ENCODE measurements at places on chromosomes 6 and 20.
A peak's percentile ranks its signal among the peaks of the same experiment; 100 is the strongest.

GRCh38 chr20:9331707-9332435 is 182.5 kb upstream of the LAMP5 start:
- no peak for DNase-seq

DNA sequence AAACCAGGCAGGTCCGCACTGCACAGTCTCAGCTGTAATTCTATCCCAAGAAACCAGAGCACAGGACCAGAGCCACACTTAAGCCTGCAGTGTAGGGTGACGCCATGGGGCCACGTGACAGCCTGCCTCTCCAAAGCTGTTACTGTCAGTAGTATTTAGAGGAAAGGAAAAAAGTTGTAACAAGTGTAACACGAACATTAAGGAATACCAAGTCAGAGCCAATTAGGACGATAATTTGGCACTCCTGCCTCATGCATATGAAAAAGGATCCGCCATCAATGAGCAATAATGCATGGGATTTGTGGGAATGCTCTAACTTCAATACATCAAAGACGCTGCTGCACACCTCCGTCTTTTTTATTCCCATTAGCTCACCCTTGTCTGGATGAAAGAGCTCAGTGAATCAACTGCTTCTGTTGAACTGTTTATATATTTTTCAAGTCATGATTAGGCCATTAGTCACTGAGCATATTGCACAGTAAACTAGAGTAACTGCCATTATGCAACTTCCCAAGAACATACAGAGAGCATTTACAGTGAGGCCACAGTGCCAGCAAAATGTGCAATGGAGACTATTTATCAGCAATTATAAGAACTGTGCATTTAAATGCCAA is 79.9 kb downstream of the ATXN1 start:
- DNase-seq, result no peak

DNA sequence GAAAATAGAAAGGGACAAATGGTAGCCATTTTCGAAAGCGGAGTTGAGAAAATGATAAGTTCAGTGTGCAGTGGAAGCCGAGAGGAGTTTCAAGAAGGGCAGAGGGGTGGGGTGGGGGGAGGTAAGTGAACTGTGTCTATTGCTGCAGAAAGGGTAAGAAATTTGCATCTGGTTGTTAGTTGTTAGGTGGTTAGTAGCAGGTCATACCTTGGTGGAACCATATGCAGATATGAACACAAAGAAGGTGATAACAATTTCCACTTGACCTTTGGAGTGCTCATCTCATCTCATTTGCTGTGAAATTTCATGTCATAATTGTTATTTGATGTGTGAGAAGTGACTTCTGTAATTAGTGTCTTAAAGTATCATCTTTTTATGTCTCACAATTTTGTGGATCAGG is 288.2 kb downstream of the QKI start:
- no peak for DNase-seq

DNA sequence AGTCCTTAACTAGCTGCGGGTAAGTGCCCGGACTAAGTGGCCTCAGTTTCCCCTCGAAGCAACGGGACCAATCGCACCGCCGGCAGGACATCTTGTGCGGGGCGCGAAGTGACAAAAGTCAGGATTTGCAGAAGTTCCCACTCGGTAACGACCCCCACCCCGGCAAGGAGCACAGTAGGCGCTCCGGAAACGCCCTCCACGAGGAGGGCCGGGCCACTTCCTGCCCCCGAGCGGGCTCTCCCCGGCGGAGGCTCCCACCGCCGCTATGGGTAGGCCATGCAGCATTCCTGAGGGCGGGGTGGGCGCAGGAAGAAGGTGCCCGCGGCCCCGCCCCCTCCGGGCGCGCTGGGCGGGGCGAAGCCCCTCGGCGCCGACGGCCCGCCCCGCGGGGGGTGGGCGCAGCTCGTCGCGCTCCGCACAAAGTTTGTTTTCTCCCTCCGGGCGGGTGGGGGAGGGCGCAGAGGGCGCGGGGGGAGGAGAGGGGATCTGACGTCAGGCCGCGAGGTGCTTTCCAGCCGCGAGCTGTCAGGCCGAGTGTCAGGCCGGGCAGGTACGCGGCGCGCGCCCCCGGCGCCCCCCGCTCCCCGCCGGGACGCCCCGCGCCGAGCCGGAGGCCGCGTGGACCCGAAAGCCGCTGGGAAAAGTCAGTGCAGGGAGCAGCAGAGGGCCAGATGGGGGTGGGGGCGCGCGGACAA is at the start of gene TGIF2:
TSS of gene TGIF2 (plus strand) at position 495 of the 695 bp plus-strand sequence. CDS start 5,178 bp downstream, outside the sequence.
- peak; percentile 32 for DNase-seq

DNA sequence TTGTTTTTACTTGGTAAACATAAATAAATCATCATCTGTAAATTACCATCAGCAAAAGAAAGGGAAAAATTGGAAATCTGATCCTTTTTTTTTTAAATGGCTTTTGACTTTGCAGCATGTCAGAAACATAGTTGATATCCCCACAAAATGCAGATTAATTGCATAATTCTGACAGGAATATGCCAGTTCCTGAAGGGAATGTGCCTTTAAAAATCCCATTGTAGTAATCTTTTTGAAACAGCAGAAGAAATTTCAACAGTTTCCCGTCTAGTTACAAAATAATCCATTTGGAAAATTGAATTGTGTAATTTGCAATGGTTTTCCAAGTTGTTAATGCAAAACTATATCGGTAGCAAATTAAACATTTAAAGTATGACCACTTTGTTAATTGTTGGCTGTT is 95.2 kb downstream of the DOK5 start:
- no peak for DNase-seq

GRCh38 chr6:9789201-9789600 is 625.7 kb downstream of the TFAP2A start:
- DNase-seq, result no peak

All from COR-L47 (cell line).